ENCODE measurements at places on chromosomes 7 and 10.

DNA sequence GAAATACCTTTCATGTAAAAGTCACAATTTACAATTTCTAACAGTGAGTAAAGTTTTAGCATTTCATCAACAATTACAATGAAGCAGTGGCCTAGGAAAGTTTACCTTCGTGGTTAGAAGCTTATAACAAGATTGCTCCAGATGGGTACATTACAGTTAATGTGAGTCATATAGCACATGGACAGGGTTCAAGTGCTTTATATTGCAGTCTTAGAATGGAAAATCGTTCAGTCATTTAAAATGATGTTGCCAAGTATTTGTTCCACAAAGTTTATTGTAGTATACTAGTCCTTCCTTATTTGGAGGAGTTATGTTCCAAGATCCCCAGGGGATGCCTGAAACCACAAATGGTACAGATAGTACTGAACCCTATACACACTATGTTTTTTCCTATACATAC is 174.6 kb upstream of the TARP start:
- DNase-seq = no peak

DNA sequence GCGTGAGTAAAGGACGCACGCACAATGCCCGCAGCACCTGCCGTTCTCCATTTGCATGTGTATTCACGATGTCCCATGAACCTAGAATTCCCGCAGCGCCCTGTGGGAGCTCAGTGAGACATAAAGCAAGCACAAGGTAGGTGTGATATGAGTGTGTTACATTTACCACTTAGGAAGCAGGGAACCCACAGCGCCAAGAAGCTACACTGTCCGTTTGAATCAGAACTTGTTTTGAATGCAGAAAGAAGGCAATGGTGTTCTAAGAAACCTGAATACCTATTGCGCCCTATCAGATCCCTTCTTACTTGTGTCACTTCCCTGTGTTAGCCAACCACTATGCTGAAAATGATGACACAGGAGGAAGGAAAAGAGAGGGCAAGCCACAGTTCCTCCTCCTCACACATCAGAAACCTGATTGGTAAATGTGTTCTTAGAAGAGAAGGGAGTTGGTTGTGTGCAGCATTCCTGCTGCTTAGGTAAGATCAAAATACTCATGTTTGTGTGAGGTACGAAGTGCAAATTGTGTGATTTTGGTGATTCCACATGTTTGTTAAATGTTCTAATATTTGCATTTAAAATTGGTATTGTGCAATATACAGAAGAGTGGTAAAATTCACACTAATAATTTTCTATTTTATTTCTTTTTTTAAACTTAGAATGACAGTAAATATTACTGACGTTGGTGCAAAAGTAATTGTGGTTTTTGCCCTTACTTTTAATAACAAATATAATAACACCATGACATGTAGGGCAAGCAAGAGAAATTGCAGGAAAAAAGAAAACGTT is 185.4 kb downstream of the SEC23IP start:
- no peak for DNase-seq

- no peak for DNase-seq
These were observed 366.4 kb downstream of the SEMA3D start for GRCh38 chr7:84820481-84820880.

- DNase-seq = no peak
These were observed 85.6 kb upstream of the FRMD4A start for GRCh38 chr10:14416308-14416700.

- no peak for DNase-seq
These were observed 224.9 kb upstream of the AUTS2 start for GRCh38 chr7:69373171-69374043.

GRCh38 chr7:99196536-99197258 is 11.2 kb downstream of the KPNA7 start:
- DNase-seq = no peak

DNA sequence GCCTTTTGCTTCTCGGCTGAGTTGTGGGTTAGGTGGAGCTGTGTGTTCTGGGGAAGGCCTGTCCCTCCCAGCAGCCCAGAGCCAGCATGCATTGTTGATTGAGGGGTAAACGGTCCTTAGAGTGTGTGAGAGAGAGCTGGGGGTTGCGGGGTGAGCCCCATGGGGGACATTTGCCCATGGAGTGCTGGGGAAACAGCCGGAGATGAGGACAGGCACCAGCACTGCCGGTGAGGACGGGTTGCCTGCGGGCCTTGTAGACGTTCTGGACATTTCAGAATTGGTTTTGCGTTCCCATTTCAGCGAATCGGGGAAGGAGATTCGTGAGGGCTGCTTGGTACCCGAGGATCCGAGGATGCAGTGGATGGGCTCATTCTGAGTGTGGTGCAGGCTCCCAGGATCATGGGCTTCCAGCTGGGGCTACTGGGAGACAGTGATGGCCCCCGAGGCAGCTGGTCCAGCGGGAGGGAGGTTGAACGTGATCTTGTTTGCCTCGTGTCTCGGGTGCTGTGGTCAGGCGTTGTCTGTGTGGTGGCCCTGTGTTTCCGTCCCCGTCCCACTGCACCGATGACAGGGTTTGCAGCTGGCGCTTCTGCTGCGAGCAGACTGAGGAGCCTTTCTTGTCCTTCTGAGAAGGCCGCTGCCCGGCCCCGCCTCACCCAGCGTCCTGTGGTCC is 113.9 kb downstream of the CYTH3 start:
- no peak for DNase-seq

- DNase-seq = no peak
These were observed 112.0 kb downstream of the NPTX2 start for GRCh38 chr7:98729121-98729520.

DNA sequence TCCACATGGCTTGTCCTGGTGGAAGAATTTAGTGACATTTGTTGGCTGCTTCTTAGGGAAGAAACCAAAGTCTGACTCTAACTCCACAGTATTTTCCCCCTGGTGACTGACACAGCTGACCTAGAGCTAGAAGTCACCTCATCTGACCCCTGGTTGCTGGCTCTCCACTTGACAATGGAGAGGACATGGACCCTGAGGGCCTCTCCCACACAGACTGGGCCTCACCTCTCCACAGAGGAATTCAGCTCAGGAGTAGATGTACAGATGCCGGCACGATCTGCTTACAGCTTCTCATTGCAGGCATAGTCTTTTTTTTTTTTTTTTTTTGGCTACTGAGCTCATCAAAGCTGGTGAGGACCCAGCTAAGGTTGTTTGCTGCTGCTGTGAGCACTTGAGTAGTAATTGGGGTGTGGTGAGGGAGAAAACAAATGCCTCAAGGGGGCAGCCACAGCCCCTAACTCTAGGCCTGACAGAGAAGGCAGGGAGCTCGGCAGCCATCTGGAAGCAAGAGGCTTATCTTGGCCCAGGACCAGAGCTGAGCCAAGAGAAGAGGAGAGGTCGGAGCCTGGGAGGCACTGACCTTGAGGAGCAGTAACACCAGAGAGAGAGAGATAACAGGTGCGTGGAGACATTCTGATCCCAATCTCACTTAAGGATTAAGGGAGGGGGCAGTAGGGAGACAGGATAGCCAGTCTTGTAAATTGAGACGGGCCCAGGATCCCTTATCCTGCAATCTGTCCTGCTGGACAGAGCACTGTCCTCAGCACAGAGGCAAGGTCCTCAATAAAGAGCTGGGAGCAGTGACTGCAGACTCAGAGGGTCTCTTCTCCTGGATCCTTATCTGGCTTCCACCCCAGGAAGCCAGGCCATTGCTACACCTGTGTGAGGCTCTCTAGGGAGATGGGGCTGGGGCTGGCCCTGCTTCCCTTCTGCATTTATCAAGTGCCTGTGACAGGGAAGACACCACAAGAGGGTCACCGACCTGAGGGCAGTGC is 9.4 kb downstream of the PRSS58 start:
- no peak for DNase-seq

- DNase-seq = no peak
These were observed 41.4 kb downstream of the ZNF680 start for GRCh38 chr7:64521409-64521984.

DNA sequence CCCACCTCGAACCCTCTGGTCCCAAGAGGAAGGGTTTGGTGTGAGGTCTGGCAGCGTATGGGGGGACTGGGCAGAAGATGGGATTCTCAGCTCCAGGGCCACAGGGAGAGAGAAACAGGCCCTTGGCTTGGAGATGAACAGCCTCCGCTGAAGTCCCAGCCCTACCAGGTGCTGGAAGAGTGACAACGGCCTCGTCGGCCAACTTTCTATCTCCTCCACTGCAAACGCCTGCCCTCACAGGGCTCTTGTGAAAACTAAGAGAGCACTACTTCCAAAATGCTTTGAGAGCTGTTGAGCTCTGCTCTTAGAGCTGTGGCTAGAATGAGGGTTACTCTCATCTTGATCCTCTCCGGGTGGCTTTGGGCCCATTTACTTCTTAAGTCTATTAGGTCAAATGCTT is 63.5 kb downstream of the AFAP1L2 start:
- no peak for DNase-seq

GRCh38 chr7:99453105-99453504 is 12.9 kb downstream of the ATP5MF start:
- DNase-seq = no peak

DNA sequence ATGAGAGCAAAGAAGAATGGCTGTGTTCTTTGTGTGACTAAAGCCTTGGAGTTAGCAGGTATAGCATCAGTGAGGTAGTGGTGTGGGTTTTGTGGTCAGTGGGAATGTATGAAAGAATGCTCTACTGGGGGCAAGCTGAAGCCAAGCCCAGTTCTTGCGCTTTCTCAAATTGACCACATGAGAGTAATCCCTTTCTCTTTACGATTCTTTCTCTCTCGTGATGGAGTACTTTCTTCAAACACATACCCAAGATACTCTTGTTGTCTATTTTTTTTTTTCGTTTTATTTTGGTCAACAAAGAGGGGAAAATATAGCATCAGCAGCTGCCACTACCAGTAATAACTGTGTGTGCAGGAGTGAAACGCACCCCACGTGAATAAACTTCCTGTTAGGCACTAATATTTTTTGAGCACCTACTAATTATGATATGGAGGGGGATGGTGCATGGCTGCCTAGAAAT is 8.4 kb upstream of the PANK1 start:
- DNase-seq = no peak

DNA sequence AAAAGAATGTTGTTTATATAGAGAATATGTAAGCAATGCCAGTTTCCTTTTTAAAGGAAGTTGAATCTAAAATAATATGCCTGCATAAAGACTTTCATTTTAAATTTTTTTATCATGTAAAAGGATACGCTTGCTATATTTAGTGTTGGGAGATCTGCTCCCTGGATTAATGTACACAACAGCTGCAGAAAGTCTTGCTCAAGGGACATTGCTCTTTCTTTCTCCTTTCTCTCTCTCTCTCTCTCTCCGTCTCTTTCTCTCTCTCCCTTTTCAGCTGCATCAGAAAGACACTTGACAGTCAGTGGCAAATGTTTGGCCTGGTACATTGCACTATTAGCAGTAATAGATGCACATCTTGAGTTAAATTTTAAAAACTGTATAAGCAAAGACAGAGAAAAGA is 739 bp downstream of the MYPN start:
- DNase-seq = no peak

DNA sequence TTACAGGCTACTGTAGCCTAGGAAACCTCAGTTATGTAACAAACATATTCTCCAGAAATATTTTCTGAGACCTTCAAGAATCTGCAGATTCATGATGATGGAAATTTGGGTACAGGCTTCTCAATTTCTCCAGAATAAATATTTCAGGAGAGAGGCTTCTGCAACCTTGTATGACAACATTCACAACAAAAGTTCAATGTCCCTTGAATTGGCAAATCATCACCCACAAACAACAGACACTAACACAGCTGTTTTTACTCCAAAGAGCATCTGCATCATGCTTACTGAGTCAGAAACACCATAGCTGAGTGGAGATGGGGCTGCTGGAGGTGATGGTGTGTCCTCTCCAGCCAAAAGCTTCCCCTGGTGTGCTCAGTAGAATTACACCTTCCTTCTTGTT is 9.3 kb upstream of the COBL start:
- no peak for DNase-seq

DNA sequence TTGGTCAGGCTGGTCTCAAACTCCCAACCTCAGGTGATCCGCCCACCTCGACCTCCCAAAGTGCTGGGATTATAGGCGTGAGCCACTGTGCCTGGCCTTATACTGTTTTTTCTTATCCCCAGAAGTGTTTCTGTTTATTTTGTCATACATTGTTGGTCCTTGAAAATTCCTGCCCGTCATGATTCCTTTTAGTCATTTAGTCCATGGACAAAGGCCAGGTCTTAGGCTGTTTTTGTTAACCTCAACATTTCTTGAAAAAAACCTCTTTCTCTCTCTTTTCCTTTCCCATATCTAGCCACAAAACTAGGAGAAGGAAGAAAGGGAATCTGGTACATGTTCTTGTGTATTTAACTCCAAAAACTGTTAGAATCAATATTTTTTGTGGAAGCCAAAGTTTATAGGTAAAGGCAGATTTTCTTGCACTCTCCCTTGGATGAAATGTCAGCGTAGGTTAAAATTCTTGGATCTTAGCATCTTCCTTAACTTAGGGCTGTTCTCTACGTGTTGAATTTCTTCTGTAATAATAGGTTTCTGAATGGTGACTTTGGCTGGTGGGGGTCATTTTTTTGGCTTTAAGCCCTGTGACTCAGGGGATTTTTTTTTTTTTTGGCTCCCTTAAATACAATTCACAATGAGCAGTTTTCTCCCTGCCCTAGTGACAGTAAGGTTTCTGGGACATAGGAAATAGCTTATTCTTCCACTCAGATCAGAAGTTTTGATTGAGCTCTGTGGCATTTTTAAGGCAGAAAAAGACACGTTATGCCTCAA is 500.8 kb downstream of the AUTS2 start:
- DNase-seq = no peak

GRCh38 chr7:125678771-125679170 is 749.1 kb upstream of the POT1 start:
- DNase-seq = no peak

DNA sequence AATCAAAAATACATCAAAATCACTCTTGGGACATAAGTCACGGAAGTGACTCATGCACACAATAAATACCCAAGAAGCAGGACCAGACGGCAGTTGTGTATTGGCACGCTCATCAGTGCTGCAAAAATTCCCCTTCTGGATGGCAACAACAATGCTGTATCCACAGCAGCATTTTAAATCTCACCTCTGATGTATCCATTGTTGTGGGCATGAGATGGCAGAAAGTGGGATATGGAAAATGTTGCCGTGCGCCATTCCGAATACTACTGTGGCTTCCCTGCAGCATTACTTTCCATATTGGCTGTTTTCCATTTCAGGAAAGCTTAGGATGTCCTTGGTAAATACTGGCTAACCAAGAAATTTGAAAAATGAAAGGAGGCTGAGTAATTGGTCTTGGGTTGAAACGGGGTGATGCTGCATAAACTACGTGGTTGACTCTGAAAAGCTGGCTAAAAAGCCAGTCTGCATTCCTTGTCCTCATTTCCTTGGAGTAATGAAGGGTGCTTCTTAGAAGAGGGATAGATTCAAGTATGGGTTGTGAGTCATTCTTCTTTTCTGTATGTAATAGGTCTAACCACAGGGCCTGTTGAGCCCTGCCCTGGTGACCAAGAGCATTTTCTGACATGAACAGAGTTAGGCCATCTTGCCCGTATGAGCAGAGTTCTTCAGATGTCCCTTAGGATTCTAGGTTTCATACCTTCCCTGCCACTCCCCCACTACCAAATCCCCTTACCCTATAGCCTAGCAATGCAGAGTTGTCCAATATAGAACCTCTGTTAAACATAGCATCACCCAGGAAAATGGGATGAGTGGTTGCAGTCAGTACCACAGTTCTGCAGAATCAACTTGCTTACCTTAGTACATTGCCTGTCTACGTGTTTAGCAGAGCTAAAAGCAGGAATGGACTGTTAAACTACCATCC is 36.3 kb upstream of the TOMM7 start:
- no peak for DNase-seq

Measured in mucosa of gallbladder (tissue), 1 donor.